NCI-H748 treated with DMSO at 0.1 percent for 48 hours (cell line): ENCODE measurements at places on chromosomes 3 and 15.

DNA sequence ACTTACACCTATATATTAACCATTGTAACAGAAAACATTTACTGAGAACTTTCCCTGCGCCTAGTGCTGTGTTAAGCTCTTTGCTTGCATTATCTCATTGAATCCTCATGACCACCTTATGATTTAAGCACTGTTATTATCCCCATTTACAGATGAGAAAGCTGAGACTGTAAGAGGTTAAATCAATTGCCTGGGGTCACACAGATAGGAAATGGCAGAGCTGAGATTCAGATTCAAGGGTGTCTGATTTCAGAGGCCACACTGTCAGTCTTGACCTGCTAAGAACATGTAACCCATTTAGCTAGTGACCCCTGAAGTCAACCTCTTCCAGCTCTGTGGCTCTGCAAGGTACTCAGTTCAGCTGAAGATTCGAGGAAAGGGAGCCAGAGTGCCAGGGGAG lies 143.9 kb downstream of the TLE3 start:
- DNase-seq, result no peak

GRCh38 chr3:71779674-71780377 lies 5.1 kb downstream of the PROK2 start:
- no peak for DNase-seq

DNA sequence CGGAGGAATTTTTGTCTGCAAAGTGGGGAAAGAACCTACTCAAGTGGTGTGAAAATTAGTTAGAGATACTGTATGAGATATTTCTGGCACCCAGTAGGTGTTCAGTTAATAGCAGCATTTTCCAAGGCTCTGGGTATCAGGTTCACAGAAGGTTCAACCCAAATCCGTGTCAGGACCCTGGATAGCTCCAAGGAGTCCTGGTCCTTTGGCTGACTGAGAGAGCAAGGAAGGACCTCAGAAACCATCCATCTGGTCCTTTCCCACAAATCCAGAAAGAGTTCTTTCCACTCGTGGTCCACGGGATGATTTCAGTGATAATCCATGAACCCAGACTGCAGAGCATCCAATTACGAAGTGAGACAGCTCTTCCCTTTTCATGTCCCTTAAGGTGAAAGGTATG lies 51.4 kb downstream of the SLC6A11 start:
- DNase-seq, result no peak

DNA sequence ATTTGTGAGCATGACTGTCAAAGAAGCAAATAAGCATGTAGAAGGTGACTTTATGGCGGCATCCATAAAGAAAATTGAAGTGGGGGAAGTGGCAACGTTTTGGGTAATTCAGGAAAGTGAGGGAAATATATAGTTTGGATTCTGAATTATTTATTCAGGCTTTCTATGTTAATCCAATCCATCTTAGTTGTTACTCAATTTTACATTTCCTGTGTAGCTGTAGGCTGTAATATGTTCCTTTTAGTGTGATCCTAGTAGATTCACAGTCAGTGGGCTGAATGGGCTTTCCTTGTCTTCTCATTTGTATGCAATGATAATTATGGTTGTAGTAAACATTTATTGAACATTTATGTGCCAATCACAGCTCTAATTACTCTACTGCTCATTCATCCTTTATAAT lies 654.1 kb downstream of the EDEM1 start:
- DNase-seq, result no peak

GRCh38 chr3:16430717-16431630 lies 82.5 kb downstream of the RFTN1 start:
- DNase-seq, result no peak

DNA sequence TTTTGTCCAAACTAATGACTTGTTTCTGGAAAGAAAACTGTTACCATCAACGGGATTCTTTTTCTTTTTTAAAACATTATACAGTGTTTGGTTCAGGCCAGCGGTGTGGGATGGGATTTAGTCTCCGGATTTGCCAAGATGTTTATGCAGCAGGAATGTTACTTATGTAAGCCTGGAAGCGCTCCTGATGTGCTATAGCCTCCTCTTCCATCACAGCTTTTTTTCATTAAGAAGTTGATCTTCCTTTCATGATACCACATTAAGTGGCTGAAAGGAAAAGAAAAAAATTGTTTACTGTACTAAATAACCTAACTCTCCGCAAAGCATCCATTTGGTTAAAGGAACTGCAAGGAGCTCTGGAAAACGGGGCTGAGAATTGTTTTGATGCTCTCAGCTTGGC lies 120.5 kb upstream of the ALDH1A3 start:
- DNase-seq, result no peak

- DNase-seq, result no peak
Observed at GRCh38 chr3:13200946-13201345, 127.7 kb upstream of the IQSEC1 start.

- no peak for DNase-seq
Observed at GRCh38 chr3:141629976-141630375, 108.1 kb upstream of the RNF7 start.

DNA sequence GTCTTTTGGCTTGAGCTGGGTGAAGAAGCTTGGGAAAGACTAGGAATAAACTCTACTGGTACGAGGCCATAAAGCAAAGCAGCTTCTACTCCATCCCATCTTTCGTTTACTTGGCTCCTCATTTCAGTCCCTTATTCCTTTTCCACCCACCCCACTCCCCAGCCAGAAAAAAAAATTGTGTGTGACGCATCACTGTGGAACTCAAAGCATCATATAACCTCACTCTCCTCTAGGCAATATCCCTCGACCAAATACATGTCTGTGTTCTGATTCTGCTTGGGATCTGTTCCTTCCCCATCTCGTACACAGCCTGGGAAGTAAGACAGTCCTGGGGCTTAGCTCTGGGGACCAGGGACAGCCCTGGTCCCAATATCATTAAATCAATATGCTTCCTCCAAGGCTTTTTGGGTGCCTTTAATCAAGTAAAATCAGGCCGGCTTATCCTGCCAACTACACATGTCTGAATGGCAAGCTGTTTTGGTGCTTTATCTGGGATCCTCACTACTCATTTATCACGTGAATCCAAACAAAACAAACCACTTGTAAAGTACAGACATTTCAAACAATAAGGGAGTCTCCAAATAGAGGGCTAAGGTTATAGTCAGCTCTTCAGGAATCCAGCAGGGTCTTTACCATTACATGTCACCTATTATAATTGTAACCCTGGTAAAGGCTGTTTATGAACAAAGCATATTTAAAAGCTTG lies 74.9 kb upstream of the ZBED2 start:
- DNase-seq, result no peak

DNA sequence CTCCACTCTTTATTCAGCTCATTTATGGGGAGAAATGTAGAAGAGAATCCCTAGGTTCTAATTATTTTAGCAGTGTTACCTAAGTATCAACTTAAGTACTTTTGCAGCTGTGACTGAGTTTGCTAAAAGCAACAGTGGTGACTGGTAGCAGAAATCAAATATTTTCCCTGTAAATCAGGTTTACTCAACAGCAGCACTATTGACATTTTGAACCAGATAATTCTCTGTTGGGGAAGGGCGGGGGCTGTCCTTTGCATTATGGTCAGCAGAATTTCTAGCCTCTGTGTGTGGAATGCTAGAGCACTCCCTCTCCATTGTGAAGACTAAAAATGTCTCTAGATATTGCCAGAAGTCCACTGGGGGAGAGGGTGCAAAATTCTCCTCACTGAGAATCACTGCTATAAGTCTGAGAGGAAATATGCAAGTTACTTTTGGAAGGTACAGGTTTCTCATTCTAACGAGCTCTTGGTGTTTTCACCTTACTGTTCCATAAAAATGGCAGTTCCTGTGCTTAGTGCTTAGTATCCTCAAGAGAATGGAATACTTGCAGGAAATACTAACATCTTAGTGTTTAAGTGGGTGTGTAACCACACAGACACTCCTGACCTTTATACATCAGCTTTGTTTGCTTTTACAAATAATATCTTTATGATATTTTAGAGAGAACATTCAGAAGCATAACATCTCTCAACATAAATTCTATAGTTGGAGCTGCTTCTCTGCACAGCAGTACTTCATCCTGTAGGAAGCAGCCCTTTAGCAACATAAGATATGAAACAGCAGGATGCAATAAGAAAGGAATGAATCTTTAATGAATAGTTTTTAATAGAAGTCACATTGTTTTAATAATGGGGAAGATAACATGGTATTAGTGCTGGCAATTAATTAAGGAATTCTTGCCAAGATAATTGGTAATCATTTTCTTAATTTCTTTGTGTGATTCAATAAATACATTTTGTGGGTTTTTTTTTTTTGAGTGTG lies 246.5 kb upstream of the GOLIM4 start:
- no peak for DNase-seq

- no peak for DNase-seq
Observed at GRCh38 chr3:37969596-37970100, 20.9 kb upstream of the VILL start.

- DNase-seq, result no peak
Observed at GRCh38 chr15:90316139-90316538, 35.9 kb upstream of the ZNF774 start.

GRCh38 chr3:39184081-39184967 lies 8.1 kb downstream of the XIRP1 start:
- DNase-seq, result no peak

GRCh38 chr15:58521293-58521991 lies 89.7 kb downstream of the LIPC start:
- no peak for DNase-seq

DNA sequence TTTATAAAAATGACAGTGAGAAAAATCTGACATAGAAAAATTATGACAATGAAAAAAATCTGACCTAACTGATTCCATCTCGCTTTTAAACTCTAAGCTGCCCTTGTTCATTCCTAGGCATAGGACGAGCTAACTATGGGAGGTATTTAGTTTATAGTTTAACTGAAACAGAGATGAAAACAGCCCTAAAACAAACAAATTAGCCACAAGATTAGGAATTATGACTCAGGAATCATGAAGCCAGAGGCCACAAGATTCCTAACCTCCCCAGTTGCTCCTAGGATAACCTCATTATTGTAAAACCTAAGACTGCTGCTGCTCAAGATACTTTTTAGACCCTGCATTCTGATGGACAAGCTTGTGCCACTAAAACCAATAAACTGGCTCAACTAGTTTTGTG lies 122.7 kb upstream of the MNS1 start:
- DNase-seq, result no peak

GRCh38 chr3:54215521-54215920 lies 93.2 kb downstream of the CACNA2D3 start:
- no peak for DNase-seq

DNA sequence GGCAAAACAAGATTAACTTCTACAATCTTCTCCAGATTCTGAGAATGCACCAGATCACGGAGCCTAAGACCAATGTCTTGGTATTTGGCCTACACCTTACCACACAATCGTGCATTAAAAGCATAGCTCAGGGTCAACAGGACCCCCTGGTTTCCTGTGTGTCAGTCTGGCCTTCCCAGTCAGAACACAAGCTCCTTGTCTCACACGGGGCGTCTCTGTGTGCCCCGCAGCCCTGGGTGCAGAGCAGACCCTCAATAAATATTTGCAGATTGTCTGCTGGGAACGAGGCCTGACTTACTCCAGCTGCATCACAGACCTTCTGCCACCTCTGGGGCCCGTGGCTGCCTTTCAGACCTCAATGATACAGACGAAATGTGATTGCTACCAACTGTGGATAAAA lies 82.5 kb upstream of the CTNNB1 start:
- DNase-seq, result no peak

GRCh38 chr3:151871639-151872468 lies 1.6 kb upstream of the SUCNR1 start:
- no peak for DNase-seq
